ENCODE measurements at places on chromosomes 5 and 9.

DNA sequence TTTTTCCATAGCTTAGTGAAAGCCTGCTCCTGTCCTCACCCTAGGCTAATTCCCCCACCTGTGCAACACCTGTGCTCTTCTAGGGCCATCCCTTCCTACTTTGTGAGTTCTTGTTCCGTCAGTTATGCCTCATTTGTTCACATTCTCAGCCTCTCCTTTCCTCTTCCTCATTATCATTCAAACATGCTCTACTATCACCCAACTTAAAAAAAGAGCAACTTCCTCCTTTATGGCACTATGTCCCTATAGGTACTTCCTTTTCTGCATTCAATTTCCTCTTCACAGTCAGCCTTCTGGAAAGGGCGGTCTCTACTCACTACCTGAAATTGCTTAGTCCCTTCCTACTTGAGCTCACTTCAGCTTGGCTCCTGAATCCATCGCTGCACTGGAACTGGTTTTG, 111.8 kb upstream of the LHFPL2 start:
- no peak for DNase-seq

DNA sequence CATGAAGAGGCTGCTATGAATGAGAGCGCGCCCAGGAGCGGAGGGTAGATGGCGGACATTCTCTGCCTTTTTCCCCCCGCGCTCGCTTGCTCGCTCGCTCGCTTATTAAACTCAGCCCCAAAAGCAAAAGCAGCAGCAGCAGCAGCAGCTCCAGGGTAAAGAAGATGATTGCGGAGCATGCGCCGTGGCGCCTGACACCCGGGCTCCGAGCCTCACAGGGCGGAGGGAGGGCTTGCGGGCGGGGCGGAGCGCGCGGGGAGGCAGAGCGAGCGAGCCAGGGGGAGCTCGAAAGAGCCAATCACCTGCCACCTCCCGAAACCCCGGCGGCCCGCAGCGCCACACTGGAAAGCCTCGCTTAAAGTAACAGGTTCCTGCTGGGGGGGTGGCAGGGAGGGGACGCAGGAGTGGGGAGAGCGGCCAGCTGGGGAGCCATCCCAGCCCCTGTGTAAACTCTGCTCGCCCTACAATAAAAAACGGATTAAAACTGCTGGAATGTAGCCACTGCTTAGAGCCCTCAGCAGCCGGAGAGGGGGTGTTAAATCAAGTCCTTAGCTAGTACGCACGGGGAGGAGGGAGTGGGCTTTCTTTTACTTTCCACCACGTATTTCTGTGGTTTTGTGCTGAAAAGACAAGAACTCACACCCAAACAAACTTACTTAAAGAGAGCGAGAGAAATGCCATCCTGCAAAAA, at the start of gene MLLT3:
Gene MLLT3 (minus strand): TSS at position 170 of the 691 bp plus-strand sequence.
- peak; percentile 96 for DNase-seq

DNA sequence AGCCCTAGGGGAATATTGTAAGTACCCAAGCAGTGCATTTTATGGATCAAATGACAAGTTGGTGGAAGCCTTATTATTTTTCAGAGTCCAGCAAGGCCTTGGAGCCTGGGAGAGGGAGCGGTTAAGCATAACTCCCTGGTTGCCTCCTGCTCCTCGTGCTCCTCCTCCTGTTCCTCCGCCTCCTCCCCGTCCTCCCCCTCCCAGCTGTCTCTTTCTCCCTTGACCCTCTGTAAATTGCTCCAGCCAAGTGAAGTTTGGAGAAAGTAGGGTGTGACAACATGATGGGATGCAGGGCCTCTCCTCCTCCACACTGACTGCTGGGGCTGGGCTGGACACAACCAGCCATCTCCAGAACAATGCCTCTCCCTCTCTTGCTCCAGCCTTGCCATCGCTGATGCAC, 586.9 kb downstream of the CCDC171 start:
- DNase-seq, result no peak

DNA sequence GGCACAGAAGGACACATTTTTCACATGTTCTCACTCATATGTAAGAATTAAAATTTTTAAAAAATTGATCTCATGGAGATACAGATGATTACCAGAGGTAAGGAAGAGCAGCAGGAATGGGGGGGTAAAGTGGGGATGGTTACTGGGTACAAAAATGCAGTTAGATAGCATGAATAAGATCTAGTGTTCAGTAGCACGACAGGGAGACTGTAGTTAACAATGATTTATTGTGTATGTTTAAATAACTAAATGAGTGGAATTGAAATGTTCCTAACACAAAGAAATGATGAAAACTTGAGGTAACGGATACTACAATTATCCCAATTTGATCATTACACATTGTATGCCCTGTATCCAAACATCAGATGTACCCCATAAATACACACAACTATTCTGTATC, 15.2 kb upstream of the TGFBI start:
- DNase-seq, result no peak

GRCh38 chr9:136604823-136605525, 57.7 kb upstream of the EGFL7 start:
- DNase-seq, result no peak

GRCh38 chr5:136677217-136677616, 311.9 kb upstream of the TRPC7 start:
- DNase-seq, result peak; percentile 78

DNA sequence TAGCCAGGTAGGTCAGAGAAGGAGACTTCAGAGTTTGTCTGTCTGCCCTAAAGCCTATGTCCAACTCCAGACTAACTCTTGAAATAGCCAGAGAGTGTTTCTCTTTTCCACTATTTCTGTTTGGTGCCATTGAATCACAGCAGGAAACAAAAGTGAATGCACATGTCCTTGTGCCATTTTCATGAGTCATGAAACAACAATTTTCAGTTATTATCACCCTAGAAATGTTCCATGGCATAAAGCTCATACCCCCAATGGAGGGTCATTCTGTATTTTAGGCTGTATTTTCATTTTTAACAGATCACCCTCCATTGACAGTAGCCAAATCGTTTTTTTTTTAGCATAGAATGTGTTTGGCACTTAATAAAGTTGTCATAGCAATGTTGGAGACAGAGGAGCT, 124.7 kb downstream of the PAPPA start:
- DNase-seq, result peak; percentile 39

DNA sequence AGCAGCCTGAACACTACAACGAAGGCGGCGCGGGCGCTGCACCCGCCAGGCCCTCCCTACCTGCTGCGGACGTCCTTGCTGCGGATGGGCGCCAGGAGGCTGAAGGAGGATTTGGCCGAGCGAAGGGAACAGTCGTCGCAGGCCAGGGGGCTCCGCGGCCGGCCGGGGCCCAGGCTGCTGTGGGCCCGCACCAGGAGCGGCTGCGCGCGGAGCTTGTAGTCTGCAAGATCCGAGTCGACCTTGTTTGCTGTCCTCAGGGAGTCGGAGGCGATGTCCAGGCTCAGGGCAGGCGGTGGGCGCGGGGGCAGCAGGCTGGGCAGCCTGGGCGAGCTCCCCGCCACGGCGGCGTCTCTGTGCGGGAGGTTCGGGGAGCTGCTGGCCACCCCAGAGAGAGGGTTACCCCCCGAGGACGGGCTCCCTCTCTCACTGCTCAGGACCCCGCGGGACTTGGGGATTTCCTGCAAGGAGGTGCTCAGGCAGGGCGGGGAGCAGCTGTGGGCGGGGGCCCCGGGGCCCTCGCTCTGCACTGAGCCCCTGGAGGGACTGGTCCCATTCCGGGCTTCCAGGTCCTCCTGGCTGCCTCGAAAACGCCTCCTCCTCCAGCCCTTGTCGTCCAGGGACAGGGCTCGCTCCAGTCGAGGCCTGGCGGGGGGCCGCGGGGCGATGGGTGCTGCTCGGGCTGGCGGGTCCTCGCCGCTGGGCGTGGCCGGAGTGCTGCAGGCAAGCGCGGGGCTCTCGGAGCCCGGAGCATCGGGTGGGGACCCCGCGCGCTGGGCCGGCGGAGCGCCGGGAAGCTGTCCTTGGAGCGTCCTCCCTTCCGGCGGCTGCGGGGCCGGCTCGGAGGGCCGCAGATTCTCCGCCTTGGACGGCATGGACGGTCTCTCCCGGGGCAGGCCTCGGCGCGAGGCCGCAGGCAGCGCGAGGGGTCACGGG, 831 bp downstream of the INPP5E start:
- peak; percentile 37 for DNase-seq

DNA sequence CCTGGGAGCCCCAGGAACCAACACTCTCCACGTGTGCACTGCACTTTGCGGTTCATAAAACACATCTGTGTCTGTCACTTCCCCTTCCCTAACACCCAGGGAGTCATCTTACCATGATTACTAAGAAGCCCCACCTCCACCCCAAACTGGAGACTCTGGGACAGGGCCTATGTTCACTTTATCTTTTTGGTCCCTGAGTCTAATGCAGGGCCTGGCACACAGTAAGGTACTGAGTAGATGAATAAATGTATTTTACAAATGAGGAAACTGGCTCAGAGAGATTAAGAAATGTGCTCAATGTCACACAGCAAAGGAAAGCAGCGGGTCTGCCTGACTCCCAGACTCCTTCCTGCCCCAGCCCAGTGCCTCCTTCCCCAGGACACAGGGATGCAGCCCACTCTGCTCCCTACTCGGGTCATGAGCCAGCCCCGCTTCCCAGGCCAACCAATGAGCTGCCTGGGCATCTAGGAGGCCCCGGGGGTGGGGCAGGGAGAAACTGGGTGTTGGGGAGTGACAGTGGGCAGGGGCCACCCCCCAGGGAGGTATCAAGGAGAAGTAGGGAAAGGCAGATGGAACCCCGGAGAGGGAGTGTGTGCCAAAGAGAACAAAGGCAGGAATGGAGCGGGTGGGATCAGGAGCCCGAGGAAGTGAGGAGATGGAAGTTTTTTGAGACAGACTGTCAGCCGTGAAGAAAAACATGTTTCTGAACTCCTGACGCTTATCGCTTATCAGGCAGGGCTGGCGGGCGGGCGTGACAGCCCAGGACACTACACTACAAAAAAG, 30.5 kb downstream of the SHB start:
- DNase-seq, result no peak

DNA sequence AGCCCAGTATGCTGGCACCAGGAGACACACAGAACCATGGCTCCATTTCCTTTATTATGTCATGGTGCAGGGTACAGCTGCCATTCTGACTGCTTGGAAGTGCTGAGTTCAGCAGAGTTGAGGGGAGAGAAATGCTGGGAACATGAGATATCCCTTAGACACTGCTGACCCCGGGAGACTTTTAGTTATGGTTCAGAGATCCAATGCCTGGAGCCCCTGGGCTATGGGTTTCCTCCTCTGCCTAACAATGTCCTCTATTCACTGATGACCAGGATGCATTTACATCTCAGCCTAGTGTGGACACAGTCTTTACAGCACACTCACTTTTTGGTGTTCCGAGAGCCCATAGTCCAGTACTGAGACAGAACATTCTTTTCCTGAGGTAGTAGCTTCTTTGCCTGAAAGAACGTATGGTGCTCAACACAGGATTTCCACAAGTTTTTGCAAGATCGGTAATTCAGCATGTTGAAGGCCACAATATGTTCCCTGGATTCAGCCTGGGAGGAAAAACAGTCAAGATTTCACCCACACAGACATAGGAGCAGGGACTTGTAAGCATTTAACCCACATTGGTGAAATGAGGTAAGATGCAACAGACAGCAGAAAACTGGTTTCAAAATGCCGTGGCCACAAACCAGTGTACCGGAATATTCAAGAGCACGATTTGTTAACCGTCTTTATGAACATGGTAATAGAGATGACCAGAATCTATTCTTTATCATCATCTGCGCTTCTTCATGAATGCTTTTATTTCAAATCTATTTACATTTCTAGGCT, 71.3 kb downstream of the PTPN3 start:
- no peak for DNase-seq

- no peak for DNase-seq
Observed at GRCh38 chr5:125743939-125744338, 679.3 kb upstream of the GRAMD2B start.

DNA sequence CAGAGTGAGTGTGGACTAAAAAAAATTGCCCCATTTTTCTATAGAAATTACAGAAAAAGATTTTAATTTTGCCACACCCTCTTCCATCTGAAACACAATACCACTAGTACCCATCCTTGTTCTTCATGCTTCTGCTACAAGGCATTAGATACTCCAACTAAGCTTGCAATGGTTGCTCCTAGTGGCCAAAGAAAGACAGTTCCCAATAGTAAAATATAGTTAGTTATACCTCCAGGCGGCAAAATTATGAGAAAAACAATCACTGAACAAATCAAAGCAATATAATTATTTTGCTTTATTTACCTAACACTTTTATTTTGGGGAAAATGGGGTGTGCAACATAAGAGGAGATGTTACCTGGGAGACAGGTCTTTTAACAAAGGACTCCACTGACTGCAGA, 101.2 kb downstream of the RAPGEF6 start:
- no peak for DNase-seq

All from EH (cell line).